ENCODE measurements at places on chromosomes 5 and 9. TPM values are rescaled to one million over a fixed set of nuclear protein-coding genes. Genes with fewer than 3 reads are reported as not detected.

Gene PNPLA7
- total RNA-seq: 44.3 TPM

Gene OTULINL
- 1.6 TPM for total RNA-seq

Gene PTPN3
- 38.8 TPM for total RNA-seq

Gene OR1J2
- not detected for total RNA-seq

Gene ARL15
- total RNA-seq: 35.7 TPM

Gene SCGB3A2
- total RNA-seq: not detected

Gene TMC1
- not detected for total RNA-seq

Gene AHRR
- 19.6 TPM for total RNA-seq

Gene SARDH
- total RNA-seq: 0.10 TPM

Gene GLT6D1
- total RNA-seq: not detected

Gene OSMR
- total RNA-seq: 28.1 TPM

Gene SLC6A18
- not detected for total RNA-seq

Gene SPINK7
- 8.2 TPM for total RNA-seq

Gene SLC9A3
- 7.1 TPM for total RNA-seq

Gene TEX53
- not detected for total RNA-seq

Gene MYORG
- total RNA-seq: 4.3 TPM

Gene GRAMD2B
- 58.9 TPM for total RNA-seq

Gene TMEM215
- not detected for total RNA-seq

Gene EFCAB9
- total RNA-seq: not detected

Gene FOXD1
- 2.0 TPM for total RNA-seq

Gene IFNK
- total RNA-seq: not detected

Gene TIGD6
- 3.8 TPM for total RNA-seq

Gene CAVIN4
- 0.34 TPM for total RNA-seq

Gene ZNF883
- not detected for total RNA-seq

Gene INSL4
- total RNA-seq: not detected

Gene MEGF10
- 0.57 TPM for total RNA-seq

Gene PCDHB3
- 0.84 TPM for total RNA-seq

Gene TAF1L
- total RNA-seq: not detected

Gene PAPPA
- 1.6 TPM for total RNA-seq

Gene C9orf50
- total RNA-seq: not detected
